ENCODE measurements at places on chromosomes 5 and 9.

- no peak for DNase-seq
Observed at GRCh38 chr9:112860451-112860850, 30.2 kb downstream of the SLC46A2 start.

GRCh38 chr5:23506329-23507236, 826 bp upstream of the PRDM9 start:
- no peak for DNase-seq

DNA sequence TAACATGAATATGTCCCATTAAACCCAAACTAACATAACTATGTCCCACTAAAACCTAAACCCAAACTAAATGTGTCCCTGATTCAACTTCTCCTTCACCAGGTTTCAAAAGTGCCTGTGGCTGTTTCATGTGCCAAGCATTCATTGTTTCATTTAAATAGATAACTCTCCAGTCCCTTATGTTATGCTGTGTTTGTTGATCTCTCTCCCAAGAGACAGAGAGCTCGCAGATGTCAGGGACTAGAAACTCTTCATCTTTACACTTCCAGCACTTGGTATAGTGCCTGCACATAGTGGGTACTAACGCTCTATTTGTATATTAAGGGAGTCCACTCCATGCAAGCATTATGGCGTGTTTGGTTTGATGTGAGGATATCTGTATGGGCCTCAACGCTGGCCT, 118.0 kb downstream of the GPBP1 start:
- DNase-seq, result no peak

- no peak for DNase-seq
Observed at GRCh38 chr9:136151214-136151804, 32.6 kb upstream of the TMEM250 start.

GRCh38 chr5:10049858-10050455, 199.7 kb downstream of the ATPSCKMT start:
- DNase-seq, result no peak

- DNase-seq, result no peak
Observed at GRCh38 chr9:33107762-33108161, 31.3 kb upstream of the SMU1 start.

- DNase-seq, result no peak
Observed at GRCh38 chr5:9046756-9047481, 499.0 kb downstream of the SEMA5A start.

DNA sequence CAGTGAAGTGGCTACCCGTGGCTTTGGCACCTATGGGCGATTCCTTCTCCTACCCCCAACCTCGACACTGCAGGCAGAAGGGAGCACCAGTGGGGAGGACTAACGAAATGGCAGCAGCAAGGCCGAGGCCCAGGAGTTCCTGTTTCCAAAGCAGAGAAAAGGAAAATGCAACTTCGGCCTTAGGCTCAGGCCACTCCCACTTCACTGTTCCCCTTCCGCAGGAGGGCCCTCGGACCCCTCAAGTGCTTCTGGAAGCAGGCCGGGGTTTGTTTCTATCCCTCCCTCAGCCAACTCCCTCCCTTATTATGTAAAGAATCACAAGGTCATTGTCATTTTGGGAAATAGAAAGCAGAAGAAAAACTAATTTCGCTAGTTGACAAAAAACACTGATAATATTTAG, 36.4 kb upstream of the NKX2-5 start:
- DNase-seq, result no peak

DNA sequence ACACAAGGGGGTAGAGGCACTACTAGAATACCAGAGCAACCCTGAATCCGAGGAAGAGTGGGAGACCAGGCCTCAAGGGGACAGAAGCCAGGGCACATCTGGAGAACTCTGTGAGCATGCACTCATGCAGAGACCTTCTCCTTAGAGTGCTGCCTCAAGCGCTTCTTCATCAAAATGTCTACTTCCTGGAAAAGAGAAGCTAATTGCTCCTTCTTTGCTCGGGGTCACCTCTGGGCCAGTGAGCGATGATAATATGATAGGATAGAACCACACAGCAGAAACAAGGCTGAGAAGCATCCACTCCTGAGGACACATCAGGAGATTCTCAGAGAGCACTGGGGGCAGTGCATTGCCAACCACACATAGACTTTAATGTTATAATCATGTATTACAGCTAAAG, 23.7 kb upstream of the LMNB1 start:
- no peak for DNase-seq

- DNase-seq, result peak; percentile 38
Observed at GRCh38 chr9:126326228-126327005, at the start of gene MVB12B. TSS of gene MVB12B (plus strand) at chr9:126326829. CDS start at chr9:126326930, 101 bp downstream.

DNA sequence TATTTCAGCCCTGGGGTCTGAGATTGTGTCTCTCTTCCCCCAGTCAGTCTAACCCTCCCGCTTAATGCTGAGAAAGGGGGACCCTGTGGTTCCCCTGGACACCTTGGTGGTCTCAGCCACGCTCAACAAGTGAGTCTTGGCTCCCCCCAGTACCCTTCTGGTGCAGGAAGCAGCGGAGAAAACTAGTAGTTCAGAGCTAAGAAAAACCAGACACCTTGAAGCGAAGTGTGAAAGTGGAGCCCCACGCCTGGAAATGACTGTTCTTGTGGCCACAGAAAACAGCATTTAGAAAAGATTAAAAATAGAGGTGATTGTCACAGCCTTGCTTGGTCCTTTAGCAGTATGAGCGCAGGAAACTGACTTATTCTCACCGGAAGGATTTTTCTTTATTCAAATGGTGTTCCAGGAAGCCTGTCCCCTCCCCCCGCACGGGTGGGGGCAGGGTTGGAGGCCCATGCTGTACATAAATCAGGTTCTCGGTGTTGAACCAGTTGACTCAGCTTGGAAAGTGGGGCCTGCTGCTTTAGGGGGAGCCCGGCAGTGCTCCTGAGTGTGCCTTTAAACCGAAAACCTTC, 8.1 kb downstream of the ARPC5L start:
- DNase-seq, result peak; percentile 78

DNA sequence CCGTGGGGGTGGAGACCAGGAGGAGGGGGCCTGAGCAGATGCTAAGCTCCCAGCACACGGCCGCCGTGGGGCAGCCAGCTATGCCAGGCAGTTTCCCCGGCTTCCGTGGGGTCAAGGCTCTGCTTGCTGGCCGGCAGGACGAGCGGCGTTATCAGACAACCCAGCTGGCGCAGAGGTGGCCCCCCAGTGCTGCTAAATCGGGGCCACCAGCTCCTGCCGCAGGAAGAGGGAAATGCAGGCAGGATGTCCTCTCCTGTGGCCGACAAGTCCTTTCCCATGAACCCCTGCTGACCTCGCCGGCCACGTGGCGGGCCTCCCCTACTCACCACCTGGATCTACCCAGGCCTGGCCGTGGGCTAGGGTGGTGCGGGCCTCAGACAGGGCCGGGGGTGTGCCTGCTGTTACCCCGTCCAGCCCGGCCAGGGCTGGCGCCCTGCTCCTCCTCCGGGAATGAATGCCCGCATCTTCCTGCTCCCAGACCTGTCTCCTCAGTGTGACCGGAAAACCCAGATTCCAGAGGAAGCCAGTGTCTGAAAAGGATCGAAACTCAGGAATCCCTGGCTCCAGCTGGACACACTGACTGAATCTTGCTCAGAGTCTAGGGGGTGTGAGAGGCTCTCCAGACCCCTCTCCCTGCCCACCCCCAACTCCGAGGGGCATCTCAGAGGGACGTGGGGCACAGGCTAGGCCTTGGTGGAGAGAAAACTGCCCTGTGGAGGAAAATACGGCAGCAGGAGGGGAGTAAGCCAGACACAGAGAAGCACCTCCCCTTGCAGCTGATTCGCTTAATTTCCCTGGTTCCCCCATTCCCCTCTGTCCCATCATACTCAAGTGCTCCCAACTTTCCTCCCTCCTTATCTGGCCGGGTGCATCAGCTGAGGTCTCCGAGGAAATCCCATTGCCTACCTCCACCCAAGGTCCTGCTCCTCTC, 3.9 kb downstream of the FLT4 start:
- no peak for DNase-seq

DNA sequence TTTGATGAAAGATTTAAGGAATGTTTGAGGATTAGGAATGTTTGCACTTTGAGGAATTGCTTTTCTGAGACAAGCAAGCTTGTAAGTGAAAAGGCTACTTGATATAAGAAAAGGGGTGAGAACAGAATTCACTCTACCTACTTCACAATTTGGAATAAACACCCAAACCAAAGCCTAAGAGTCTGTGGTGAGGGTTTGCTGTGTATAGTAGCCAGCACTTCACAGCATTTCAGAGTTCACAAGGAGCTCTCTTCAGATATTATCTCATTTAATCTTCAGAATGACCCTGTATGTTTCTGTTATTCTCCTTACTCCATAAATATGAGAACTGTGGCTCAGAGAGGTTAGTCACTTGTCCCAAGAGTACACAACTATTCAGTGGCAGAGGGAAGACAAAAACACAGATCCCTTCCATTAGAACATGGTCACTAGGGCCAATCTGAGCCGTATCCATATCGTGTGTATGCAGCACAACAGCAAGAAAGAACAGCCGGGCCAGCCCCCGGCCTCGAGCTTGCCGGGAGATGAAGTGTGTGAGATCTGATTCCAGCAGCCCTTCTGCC, 92.4 kb downstream of the FRMD3 start:
- DNase-seq, result no peak

- no peak for DNase-seq
Observed at GRCh38 chr5:178555771-178556211, 34.4 kb downstream of the COL23A1 start.

DNA sequence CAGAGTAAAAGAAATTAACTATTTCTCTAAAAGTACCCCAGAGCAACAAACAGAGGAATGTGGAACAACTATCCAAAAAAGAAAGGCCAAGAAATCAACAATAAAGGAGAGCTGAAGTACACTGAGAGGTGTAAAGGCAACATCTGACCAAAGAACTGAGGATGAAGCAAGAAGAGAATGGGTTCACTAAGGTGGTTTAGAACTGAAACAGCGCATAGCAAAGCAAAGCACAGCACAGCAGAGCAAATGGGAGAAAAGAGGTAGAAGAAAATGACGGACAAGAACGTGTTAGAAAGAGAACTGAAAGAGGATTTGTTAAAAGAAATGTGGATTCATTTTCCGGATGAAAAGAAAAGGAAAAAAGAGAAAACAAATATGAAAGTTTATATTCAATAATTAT, 25.8 kb downstream of the RFX3 start:
- no peak for DNase-seq

DNA sequence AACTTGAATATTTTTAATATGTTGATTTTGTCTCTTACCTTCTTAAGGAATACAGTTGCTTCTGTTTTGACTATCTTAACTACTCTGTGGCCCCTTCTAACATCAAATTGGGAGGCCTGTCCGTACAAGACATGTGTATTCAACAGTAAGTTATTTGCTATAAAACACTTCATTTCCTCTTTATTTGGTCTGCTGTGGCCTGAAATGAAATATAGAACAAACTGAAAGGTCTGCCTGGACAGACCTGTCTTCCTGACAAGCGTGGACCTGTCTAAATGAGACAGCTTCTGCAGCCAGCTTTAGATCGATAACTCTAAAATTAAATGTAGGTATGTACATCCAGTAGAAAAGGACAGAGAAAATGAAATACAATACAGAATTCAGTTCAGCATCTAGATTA, 2.2 kb upstream of the LPAR1 start:
- no peak for DNase-seq

- DNase-seq, result no peak
Observed at GRCh38 chr9:96084331-96084734, 208.8 kb downstream of the ERCC6L2 start.

- no peak for DNase-seq
Observed at GRCh38 chr5:168427224-168427623, 59.0 kb upstream of the RARS1 start.

DNA sequence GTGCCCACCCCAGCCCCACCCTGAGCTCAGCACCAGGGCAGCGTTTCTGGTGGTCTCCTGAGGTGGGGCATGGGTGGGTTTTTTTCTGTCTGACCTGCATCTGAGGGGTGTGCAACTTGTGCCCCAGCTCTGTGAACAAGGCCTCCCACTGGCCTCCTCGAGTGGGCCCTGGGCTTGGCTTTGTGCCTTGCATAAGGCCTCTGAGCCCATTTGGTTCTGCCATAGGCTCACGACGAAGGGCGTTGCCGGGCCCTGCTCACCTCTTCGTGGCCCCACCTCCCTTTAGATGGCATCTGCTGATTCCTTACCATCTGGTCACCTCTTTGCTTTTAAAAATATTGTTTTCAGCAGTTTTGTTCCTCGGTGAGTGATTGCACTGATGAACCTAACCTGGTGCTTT, 127.1 kb upstream of the COL5A1 start:
- DNase-seq, result no peak

- no peak for DNase-seq
Observed at GRCh38 chr9:2623288-2624050, 1.9 kb downstream of the VLDLR start.

GRCh38 chr9:120360046-120360445, 219.9 kb downstream of the CDK5RAP2 start:
- no peak for DNase-seq

GRCh38 chr9:129899620-129900019, 64.4 kb downstream of the USP20 start:
- no peak for DNase-seq

Data from DND-41 (cell line).